ENCODE measurements at places on chromosomes 11 and 22.
A peak's percentile ranks its signal among the peaks of the same experiment; 100 is the strongest.

GRCh38 chr11:73189315-73189714, 28.8 kb upstream of the P2RY2 start:
- H3K27ac ChIP-seq: no peak overlapping the region
- H3K36me3 ChIP-seq: no peaks in the 10 kb centered on the region
- DNase-seq: no peak

DNA sequence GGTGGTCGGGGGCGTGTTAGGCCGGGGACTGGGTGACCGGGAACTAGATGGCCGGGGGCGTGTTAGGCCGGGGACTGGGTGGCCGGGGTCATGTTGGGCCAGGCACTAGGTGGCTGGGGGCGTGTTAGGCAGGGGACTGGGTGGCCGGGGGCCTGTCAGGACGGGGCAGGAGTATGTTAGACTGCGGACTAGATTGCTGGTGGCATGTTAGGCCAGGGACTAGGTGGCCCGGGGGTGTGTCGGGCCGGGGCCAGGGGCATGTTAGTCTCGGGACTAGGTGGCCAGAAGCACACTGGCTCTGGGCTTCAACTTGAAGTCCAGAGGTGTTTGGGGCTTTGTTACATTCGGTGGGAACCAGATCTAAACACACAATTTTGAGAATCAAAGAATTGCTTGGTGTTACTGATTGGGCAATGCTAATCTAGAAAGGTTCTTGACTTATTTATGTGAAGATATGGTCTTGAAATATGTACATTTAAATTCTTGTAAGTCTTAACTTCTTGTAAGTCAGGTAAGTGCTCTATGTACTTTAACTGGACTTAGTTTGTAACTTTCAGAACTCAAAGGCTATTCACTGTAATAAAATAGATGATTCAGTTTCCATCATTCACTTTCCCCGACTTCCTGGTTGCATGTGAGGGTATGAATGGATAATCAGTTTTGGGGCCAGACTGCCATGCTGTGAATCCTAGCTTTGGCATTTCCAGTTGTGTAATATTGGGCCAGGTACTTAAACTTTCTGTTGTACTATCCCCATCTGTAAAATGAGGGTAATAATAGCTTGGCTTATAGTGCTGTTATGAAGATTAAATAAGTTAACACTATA, 1.1 kb downstream of the EXT2 start:
- DNase-seq: no peak
- peak overlapping the region; percentile 87 for H3K27ac ChIP-seq
- H3K4me3 ChIP-seq: peak overlapping the region; percentile 86
- no peaks in the 10 kb centered on the region for H3K36me3 ChIP-seq
- H3K4me1 ChIP-seq: peaks cover 28% of the 10 kb centered on the region

DNA sequence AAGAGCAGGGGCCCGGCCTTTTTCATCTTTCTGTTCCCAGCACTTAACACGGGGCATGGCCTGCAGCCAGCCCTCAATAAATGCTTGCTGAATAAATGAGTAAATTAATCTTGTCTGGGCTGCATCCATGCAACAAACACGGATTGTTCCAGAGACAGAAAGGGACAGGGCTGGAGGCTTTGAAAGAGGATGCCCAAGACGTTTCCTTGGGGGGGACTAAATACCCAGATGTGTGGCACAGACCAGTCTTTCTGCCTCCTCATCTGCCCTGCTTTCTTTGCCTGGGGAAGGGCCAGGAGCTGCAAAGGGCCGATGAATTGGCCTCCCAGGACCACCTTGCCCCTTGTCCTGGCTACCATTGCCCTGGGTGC, 40.4 kb downstream of the SHISAL1 start:
- H3K4me1 ChIP-seq: peaks cover 9% of the 10 kb centered on the region
- no peak for DNase-seq
- H3K27me3 ChIP-seq: no peaks in the 10 kb centered on the region
- no peaks in the 10 kb centered on the region for H3K36me3 ChIP-seq
- no peak overlapping the region for H3K27ac ChIP-seq

DNA sequence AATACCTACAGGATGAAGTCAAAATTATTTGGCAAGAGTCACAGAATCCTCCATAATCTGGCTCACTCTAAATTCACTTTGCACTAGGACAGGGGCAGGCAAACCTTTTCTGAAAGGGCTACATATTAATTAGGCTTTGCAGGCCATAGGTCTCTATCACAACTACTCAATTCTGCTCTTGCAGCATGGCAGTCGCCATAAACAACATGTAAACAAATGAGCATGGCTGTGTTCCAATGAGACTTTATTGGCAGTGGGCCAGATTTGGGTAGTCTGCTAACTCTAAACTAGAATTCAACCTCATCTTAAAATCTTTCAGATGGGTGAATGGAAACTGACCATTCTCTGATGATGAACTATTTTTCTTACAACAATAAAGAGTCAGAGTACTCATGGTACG, 5.8 kb downstream of the THRSP start:
- no peak overlapping the region for H3K4me3 ChIP-seq
- peaks cover under 1% of the 10 kb centered on the region for H3K4me1 ChIP-seq
- H3K27ac ChIP-seq: no peak overlapping the region
- DNase-seq: no peak
- H3K27me3 ChIP-seq: no peaks in the 10 kb centered on the region

DNA sequence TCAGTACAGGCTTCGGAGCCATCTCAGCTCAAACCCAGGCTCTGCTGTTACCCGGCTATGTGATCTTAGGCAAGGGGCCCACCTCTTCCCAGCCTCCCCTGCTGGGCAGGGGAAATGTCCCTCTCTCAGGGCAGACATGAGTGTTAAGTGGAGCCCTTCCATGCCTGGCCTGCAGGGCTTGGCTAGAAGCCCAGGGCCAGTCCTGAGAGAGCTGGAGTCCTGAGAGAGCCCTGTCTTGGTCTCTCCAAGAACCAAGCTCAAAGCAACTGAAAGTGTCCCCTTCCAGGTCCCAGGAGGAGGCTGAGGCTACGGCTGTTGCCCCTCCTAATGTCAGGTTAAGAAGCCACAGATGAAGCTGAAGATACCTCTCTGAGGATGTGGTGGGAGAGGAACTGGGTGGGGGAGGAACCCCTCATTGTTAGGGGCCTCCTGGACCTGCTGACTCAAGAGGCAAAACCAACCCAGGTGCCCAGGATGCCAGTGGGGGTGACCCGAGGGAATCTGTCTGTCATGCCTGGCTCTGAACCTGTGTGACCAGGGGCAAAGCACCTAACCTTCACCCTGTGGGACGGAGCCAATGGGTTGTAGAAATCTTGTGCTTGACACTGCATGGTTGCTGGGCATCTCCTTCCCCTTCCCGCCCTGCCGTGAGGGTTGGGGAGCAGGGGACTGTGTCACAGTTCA, 4.2 kb downstream of the ZP1 start:
- DNase-seq: no peak
- peak overlapping the region; percentile 39 for H3K27ac ChIP-seq

DNA sequence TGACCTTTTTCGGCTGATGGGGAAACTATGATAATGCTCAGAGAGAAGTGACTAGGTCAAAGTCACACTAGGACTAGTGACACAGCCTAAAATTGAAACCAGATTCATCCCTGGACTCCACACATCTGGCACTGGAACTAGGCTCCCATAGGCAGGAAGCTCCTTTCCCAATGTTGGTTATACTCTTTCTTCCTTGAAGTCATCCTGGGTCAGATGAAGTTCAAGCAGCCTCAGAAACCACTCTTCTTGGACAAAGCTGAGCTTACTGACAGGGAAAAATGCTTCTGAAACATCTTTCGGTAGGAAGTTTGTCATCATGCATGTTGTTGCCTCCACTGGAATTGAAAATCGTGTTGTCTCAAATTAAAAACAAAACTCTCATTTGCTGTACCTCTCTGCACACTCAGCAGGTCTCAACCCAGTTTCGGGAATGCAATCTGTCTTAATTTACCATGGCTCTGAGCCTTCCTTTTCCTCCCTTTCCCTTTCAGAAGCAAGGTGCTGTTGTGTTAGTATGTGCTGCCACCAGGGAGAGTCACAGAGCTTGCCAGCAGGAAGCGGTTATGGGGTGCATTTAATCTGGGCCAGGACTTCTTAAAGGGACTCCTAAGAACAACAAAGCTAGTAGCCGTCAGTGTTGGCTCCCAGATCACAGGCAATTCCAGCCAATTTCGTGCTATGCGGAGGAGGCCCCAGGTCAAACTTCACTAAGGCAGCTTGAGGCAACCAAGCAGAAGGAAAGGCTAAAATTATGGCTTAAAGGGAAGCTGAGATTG, 384.8 kb downstream of the TENM4 start:
- no peak overlapping the region for H3K4me3 ChIP-seq
- H3K36me3 ChIP-seq: no peaks in the 10 kb centered on the region
- DNase-seq: no peak
- H3K4me1 ChIP-seq: peaks cover 18% of the 10 kb centered on the region

DNA sequence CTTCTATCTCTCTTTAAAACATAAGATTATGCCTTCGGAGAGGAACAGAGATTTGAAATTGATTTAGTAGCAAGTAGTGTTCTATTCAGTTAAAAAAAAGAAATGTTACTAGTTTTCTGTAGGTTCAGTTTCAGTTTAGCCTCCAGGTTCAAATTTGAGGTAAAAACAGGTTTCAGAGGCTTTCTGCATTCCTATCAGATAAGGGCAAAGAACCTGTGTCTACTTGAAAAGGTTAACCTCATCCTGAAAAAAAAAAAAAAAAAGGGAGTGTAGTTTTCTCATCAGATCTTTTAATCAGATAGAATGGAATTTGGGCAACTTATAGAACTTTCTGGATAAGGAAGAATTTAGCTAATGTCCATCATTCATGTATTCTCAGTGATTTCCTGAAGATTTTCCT, 12.1 kb downstream of the C11orf97 start:
- no peak for DNase-seq
- no peaks in the 10 kb centered on the region for H3K27me3 ChIP-seq
- no peaks in the 10 kb centered on the region for H3K36me3 ChIP-seq
- H3K27ac ChIP-seq: no peak overlapping the region

GRCh38 chr11:121656328-121657090, 203.7 kb upstream of the SORL1-AS1 start:
- peak overlapping the region; percentile 85 for H3K27ac ChIP-seq
- peak overlapping the region; percentile 41 for H3K4me3 ChIP-seq
- peaks cover 27% of the 10 kb centered on the region for H3K4me1 ChIP-seq
- H3K36me3 ChIP-seq: no peaks in the 10 kb centered on the region
- no peaks in the 10 kb centered on the region for H3K27me3 ChIP-seq
- no peak for DNase-seq

- no peaks in the 10 kb centered on the region for H3K27me3 ChIP-seq
- no peak for DNase-seq
- peak overlapping the region; percentile 76 for H3K4me3 ChIP-seq
- peaks cover 26% of the 10 kb centered on the region for H3K4me1 ChIP-seq
- peak overlapping the region; percentile 70 for H3K27ac ChIP-seq
Measured at GRCh38 chr22:17773606-17774205, 563 bp downstream of the BID start.

DNA sequence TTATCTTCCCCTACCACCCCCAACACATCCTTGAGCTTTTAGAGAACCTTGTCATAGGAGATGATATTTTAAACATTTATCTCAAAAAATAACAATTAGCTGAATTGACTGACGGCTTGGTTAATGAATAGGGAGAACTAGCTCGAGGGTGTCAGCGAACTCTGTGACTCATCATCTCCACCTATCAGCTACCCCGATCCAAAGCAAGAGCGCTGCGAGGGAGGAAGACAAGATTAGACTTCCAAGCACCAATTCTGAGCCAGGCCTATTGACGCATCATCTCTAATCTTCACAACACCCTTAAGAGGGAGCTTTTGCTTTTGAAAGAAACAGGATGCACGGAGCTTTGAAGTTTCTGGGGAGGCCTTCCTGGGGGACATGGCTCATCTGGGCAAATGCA, 51.0 kb upstream of the GALNT18 start:
- no peaks in the 10 kb centered on the region for H3K27me3 ChIP-seq
- no peak overlapping the region for H3K27ac ChIP-seq
- no peak overlapping the region for H3K4me3 ChIP-seq
- no peak for DNase-seq
- no peaks in the 10 kb centered on the region for H3K36me3 ChIP-seq
- H3K4me1 ChIP-seq: peaks cover 10% of the 10 kb centered on the region

GRCh38 chr11:32172848-32173834, 82.3 kb downstream of the RCN1 start:
- peaks cover 10% of the 10 kb centered on the region for H3K4me1 ChIP-seq
- peak overlapping the region; percentile 26 for H3K4me3 ChIP-seq
- H3K27ac ChIP-seq: no peak overlapping the region
- no peaks in the 10 kb centered on the region for H3K36me3 ChIP-seq
- H3K27me3 ChIP-seq: no peaks in the 10 kb centered on the region

DNA sequence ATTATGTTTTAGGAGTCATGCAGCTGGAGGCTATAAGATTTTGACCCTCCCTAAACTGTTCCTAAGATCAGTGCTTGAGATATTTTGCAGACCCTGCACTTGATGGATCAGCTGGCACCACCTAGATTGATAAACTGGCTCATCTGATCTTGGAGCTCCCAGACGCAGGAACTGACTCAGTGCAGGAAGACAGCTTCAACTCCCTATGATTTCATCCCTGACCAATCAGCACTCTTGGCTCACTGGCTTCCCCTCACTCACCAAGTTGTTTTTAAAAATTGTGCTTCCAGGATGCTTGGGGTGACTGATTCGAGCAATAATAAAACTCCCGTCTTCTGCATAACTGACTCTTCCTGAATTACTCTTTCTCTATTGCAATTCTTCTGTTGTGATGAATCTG, 637.5 kb upstream of the FAT3 start:
- H3K4me1 ChIP-seq: no peaks in the 10 kb centered on the region
- no peaks in the 10 kb centered on the region for H3K27me3 ChIP-seq
- H3K36me3 ChIP-seq: no peaks in the 10 kb centered on the region
- DNase-seq: no peak

DNA sequence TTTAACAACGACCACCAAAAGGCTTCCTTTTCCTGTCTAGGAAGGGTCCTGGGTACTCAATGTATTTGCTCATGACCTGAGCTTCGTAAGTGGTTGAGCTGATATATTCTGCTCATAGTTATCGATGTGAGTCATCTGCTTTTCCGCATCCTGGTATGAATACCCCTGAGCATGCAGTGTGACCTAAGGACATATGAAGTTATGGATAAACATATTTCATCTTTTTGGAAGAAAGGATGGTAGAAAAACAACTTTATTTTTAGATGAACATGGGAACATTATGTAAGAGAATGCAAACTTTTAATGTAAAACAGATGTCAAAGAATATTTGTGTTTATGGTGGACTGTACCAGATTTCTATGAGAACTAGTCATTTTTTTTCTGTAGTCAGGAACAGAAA, 28.4 kb downstream of the TRPC6 start:
- no peaks in the 10 kb centered on the region for H3K27me3 ChIP-seq
- H3K4me1 ChIP-seq: no peaks in the 10 kb centered on the region
- DNase-seq: no peak
- no peaks in the 10 kb centered on the region for H3K36me3 ChIP-seq
- no peak overlapping the region for H3K27ac ChIP-seq

DNA sequence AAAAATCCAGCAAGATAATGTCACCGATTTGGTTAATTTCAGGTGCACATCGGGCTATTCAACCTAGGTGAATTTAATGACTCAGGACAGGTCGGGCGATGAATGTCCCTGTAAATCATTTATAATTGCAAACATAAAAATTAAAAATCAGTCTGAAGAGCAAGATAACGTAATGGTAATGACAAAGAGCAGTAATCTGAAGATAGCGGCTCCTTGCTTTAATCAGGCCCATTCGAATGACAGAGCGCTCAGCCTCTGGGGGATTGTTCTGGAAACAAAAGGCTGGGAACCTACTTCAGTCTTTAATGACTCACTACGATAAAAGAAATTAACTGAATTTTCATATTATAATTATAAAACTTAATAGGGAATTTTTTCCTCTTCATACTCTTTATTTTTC, 61.3 kb downstream of the RCN1 start:
- no peaks in the 10 kb centered on the region for H3K4me1 ChIP-seq
- H3K27me3 ChIP-seq: no peaks in the 10 kb centered on the region
- no peak for DNase-seq

GRCh38 chr11:122210367-122210997, 94.5 kb upstream of the BLID start:
- H3K4me1 ChIP-seq: peaks cover 43% of the 10 kb centered on the region
- H3K27ac ChIP-seq: peak overlapping the region; percentile 70
- no peak overlapping the region for H3K4me3 ChIP-seq
- no peaks in the 10 kb centered on the region for H3K27me3 ChIP-seq
- DNase-seq: no peak

Measured in vagina (tissue), 2 donors.